ENCODE measurements at places on chromosomes 16 and 17.
A peak's percentile ranks its signal among the peaks of the same experiment; 100 is the strongest.

DNA sequence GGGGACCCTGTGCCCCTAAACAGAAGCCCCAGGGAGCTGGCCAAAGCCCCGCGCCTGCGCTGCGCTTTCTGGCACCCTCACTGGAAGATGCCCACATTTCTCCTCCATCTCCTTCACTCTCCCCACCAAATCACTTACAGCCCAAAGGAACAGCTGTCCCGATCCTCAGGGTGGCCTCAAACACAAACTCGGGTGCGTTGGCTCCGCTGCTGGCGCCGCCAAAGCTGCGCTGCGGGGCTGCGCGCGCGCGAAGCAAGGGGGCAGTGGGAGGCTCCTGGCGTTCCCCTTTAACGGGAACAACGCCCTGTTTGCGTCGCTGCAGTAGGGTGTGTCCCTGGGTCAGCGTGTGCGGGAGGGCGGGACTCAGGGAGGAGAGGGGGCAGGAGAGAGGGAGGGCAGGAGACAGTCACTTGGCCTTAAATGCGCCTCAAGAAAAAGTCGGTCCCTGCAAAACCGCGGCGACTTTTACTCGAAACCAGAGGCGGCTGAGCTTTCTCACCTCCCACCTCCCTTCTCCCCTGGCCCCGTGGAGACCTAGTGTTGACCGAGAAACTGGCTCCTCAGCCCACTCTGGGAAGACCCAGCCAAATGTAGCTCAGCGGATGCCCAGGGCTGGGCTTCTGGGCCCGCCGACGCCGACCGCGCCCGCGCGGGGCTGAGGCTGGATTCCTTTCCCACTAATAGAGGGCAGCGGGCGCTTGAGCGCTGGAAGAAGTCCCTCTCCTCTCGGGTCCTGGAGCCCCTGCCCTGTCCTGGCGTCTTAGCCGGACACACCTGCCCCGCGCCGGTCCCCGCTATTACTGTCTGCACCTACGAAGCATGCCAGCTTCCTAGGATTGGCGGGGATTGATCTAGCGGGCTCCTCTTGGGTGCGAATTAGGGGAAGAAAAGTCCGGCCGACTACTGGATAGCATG lies 2.6 kb downstream of the PMP22 start:
- DNase-seq = no peak

DNA sequence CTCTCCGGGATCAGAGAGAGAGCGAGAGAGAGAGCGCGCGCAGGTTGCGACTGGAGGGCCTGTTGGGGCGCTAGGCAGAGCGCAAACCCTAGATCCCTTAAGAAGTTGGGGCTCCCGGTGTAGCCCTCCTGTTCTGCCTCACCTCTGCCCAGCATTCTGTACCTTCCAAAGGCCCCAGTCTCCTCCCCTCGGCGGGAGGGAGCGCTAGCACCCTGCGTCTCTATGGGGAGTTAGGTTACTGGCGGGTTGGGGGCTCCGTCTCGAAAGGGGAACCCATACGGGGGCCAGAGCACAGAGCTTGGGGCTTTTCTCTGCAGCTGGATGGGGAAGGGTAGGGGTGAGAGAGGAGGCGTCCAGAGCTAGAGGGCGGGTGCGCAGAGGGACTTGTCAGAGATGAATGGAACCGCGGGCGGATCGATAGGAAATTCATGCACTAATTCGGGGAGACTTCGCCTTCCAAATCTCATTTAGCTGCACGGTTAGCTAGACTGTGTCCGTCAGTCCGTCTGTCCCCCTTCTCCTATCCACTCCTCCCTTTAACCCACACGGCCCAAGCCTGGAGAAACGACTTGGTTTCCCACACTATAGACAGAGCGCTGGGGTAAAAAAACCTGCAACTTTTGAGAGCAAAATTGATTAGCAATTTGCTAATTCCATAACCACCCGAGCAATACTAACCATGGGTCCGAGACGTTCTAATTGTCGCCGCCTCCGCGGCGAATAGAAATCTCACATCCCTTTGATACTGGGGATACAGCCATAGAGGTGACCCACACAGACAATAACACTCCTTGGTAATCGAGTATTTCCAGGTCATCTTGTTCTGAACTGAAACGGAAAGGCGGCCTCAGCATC lies 693 bp upstream of the HOXB4 start:
- DNase-seq = no peak

DNA sequence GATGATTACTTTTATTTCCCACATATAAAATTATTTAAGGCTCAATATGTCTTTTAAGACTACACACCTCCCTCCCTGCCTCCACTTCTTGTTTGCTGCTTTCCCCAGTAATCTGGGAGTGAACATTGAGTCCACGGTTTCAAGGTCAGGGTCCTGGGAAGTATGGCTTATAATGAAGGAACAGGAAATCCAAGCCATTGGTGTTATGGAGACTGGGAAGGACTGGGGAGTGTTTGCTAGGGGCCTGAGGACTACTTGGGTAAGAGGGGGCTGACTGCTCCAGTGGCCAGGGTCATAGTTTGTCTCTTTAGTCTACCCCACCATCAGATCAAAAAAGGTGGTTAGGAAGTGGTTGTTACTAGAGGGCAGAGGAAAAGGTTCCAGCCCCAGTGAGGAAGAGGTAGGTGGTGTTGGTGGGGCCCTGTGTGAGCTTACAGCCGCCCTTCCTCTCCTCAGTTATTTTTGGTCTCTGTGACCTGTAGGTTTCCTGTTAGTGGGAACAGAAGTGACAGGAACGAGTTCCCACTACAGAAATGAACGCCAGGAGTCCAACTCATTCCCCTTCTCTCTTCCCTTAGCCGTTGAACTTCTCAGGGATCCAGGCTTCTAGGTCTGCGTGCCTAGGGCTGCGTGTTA lies 742 bp upstream of the SLC16A13 start:
- no peak for DNase-seq

- no peak for DNase-seq
These were observed 306.9 kb downstream of the SOX9 start for GRCh38 chr17:72427761-72428109.

DNA sequence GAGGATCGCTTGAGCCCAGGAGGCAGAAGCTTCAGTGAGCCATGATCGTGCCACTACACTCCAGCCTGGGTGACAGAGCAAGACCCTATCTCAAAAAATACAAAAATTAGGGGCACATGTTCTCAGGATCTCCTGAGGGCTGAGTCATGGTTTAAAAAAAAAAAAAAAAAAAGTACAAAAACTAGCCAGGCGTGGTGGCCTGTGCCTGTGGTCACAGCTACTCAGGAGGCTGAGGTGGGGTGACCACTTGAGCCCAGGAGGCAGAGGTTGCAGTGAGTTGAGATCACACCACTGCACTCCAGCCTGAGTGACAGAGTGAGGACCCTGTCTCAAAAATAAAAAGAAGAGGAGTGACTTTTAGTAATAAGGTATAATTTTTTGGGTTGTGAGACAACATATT lies 16.9 kb downstream of the BLMH start:
- no peak for DNase-seq

DNA sequence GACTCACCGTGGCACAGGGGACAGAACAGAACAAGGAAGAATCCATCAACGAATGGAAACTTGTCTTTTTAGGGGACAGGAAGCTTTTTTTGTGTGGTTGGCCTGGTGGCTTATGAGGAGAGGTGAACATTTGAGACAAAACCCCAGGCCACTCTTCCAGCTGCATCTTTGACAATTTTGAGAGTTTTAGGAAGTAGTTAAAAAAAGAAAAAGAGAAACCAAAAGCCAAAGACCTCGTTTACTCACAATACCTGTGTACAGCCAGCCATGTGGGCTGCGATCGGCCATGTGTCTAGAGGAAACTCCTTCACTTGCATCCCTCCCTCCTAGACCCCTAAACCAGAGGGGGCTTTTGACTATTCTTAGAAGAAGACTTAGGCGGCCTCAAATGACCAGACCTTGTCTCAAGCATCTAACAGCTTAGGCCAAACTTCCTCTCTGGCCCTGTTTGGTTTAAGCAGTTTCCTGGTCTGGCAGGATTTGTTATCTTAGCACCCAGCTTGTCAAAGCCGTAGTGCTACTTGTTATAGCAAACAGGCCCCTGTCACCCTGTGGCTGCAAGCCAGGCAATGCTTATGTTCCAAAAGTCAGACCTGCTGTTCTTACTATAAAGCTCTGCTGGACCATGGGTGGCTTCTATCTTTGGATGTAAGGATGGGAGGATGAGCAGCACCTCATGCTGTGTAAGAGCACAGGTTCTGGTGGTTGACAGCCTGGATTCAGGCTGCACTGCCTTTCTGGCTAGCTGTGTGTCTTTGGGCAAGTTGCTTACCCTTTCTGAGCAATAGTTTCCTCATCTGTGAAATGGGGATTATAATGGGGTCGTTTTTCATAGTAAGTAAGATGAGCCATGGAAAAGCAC lies 17.7 kb downstream of the KSR1 start:
- peak; percentile 55 for DNase-seq

GRCh38 chr16:71645450-71645849 lies 19.5 kb downstream of the MARVELD3 start:
- no peak for DNase-seq

- no peak for DNase-seq
These were observed 28.2 kb downstream of the USP31 start for GRCh38 chr16:23121024-23121423.

DNA sequence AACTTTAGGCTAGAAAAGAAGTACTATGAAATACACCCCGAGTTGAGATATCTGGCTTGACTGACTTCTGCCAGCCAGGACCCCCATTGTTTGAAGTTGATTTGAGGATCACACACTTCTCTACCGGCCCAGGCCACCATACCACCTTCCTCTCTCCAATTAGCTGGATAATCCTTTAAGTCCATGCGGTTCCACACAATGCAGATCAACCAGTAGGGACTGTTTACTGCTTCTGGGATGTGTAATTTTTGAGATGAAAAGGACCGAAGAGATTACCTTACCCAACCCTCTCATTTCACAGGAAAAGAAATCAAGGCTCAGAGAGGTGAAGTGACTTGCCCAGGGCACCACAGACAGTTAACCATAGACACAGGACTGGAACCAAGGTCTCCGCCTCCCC lies 20.5 kb downstream of the ERN1 start:
- no peak for DNase-seq

- no peak for DNase-seq
These were observed 4.2 kb downstream of the RPL13 start for GRCh38 chr16:89564476-89565255.

GRCh38 chr17:69223809-69224208 lies 4.8 kb downstream of the ABCA10 start:
- DNase-seq = no peak

- DNase-seq = no peak
These were observed 184.4 kb upstream of the CCL2 start for GRCh38 chr17:34070712-34071111.

DNA sequence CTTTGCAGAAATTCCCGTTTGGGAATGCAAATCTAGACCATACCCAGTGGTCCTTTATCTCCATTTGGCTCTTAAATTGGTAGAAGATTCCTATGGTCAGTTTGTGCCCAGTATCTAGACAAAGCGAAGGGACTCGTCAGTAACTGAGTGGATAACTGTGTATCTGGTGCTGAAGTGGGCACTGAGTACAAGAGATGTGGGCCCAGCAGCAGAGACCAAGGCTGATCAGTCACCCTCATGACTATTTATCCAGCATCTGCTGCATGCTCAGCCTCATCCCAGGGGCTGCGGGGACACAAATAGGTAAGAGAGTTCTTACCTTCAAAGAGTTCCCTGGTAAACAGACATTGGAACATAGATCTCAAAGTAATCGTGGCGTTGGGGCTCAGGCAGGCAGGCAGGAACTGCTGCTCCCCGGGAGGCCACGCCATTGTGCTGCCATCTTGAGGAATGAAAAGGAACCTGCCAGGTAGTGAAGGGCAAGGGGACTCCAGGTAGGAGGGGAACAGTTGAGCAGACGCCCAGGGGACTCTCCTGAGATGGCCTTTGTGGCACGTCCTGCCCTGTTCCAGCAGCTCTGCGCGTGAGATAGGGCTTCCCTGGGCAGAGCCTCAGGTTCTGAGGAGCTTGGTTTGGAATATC lies 10.3 kb downstream of the NT5M start:
- peak; percentile 56 for DNase-seq

GRCh38 chr16:53282975-53283946 lies 151.0 kb upstream of the RBL2 start:
- DNase-seq = no peak

DNA sequence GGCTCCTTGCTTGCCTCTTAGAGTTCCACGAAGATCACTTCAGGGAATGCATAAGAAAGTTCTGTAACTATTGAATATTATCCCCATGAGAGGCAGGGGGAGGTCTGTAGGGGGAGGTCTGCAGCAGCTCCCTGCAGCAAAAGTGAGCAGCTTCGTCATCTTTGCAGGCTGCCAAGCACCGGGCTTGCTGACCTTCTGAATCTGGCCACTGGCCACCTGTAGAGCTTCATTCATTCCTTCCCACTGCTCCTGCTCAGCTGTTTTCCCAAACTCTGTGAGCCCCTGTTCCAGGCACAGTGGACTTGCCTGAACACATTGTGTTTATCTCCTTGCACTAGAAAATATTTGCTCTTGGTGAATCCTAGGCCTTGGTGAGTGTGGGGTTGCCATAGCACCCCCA lies 443.3 kb downstream of the HAPSTR1 start:
- no peak for DNase-seq

- no peak for DNase-seq
These were observed 123.1 kb downstream of the OR1D5 start for GRCh38 chr17:2940352-2940751.

- DNase-seq = no peak
These were observed 29.7 kb downstream of the ARL4D start for GRCh38 chr17:43428524-43428923.

DNA sequence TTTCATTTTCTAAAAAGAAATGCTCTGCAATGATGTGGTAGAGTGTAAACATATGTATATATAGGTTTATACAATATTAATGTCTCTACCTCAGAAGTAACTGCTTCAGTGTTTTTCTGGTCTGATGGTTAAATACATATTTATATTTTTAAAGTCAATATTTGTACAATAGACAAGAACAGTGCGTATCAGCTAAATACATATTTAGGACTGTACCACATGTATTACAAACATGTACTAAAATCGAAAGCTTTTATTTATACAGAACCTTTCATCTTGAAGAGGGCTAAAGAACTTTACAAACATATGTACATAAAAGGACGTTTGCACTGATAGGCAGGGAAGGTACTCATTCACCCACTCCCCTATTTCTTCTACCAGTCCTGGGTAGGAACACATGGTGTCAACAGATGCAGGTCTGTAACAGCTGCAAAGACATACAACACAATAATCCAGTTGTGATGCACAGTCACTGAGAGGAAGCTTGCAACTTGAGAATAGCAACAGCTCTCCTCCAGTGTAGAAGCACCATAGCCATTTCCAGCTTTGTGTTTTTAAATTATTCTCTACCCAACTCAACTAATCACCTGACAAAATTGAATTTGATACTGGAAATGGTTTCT lies 206.9 kb upstream of the C17orf78 start:
- no peak for DNase-seq

DNA sequence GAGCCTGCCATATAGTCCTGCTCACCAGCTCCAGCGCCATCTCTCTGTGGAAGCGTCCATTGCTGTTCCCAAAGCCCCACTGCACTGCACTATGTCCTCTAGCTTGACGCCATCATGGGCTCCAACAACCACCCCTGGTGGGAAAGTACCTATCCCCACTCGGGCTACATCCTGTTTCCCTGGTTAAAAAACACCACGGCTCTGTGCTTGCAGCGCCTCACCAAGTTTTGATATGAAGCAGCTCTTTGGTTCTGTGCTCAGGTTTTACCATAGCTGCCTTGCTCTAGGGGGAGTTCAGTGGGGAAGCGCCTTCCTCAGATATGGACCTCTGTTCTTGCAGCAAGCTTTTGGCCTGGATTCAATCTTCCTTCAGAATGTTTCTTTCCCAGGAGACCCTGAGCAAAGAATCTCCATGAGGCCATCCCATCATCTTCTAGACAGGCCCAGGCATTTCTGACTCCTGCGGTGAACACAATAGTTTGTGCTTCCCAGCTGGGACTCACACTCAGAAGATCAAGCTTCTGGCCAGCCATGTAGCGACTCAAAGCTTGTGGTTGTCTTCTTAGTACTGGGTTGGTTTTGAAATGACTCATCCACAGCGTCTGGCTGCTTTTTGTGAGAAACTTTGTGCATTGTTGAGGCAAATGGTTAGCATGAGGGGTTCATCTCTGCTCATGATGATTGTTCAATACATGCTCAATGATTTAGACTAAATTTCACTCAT lies 39.5 kb downstream of the DYNLRB2 start:
- peak; percentile 33 for DNase-seq

Measured in T-helper 9 cell (primary cell).